ENCODE measurements at places on chromosomes 2 and 18. TPM values are rescaled to one million over a fixed set of nuclear protein-coding genes. Genes with fewer than 3 reads are reported as not detected.

- no peak for DNase-seq
- H3K27me3 ChIP-seq, result peaks cover 1% of the 10 kb centered on the region
- H3K4me1 ChIP-seq, result peaks cover 29% of the 10 kb centered on the region
- peaks cover 3% of the 10 kb centered on the region for H3K36me3 ChIP-seq
These were observed 101.5 kb downstream of the VAPA start for GRCh38 chr18:10015288-10015701.

DNA sequence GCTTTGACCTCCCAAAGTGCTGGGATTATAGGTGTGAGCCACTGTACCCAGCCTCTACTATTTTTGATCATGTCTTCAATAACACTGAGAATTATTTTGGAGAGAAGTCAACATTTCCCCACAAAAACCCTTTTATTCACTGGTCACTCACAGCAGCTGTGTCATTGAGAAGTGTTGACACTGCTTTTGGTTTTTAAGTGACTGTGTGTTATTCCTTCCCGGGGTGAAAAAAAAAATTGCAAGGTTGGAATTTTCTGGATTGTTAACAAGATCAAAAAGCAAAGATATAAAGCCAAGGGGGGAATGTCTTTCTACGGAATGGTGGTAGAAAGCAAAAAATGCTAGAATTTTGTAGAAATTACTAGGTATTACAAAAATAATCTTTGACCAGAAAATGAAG is 61.5 kb downstream of the TANC1 start:
- H3K27ac ChIP-seq, result peak overlapping the region; percentile 86
- H3K4me1 ChIP-seq, result peaks cover 63% of the 10 kb centered on the region
- no peak for DNase-seq
- no peak overlapping the region for H3K4me3 ChIP-seq
- peaks cover 29% of the 10 kb centered on the region for H3K36me3 ChIP-seq

DNA sequence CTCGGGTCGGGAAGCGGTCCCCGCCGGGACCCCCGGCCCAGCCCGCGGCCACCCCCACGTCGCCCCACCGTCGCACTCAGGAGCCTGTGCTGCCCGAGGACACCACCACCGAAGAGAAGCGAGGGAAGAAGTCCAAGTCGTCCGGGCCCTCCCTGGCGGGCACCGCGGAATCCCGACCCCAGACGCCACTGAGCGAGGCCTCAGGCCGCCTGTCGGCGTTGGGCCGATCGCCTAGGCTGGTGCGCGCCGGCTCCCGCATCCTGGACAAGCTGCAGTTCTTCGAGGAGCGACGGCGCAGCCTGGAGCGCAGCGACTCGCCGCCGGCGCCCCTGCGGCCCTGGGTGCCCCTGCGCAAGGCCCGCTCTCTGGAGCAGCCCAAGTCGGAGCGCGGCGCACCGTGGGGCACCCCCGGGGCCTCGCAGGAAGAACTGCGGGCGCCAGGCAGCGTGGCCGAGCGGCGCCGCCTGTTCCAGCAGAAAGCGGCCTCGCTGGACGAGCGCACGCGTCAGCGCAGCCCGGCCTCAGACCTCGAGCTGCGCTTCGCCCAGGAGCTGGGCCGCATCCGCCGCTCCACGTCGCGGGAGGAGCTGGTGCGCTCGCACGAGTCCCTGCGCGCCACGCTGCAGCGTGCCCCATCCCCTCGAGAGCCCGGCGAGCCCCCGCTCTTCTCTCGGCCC is 13.6 kb downstream of the SPEG start:
- H3K4me1 ChIP-seq, result peaks cover 13% of the 10 kb centered on the region
- H3K4me3 ChIP-seq, result no peak overlapping the region
- H3K36me3 ChIP-seq, result peaks cover 6% of the 10 kb centered on the region
- H3K27ac ChIP-seq, result no peak overlapping the region

GRCh38 chr2:215660687-215661086 is 224.8 kb upstream of the FN1 start:
- no peak overlapping the region for H3K4me3 ChIP-seq
- DNase-seq, result no peak
- H3K4me1 ChIP-seq, result peaks cover 5% of the 10 kb centered on the region
- no peak overlapping the region for H3K27ac ChIP-seq

The UGT1A3 gene
- total RNA-seq, result 0.19 TPM

All from type B pancreatic cell (in vitro differentiated cells).